ENCODE measurements at places on chromosomes 2 and 18.

- DNase-seq = no peak
These were observed 139.8 kb downstream of the GPD2 start for GRCh38 chr2:156576005-156576404.

- DNase-seq = no peak
These were observed 46.3 kb downstream of the COPS8 start for GRCh38 chr2:237131749-237132533.

DNA sequence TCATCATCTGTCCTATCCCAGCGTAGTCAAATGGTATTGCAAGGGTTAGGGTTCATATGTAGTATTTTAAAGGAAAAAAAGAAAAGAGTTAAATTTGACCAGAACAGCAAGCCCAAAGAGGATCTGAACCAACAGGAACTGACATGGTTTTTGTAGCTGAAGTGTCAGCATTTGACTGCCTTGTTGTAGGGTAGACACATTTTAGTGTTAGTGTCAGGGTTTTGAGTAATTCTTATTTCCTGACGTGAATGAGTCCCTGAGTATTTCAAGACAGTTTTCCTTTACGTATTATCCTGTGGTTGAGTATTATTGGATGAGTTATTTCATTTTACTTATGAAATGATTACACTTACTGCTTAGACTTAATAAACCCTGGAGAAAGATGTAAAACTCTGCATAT, 173.3 kb upstream of the ZEB2 start:
- DNase-seq = no peak

DNA sequence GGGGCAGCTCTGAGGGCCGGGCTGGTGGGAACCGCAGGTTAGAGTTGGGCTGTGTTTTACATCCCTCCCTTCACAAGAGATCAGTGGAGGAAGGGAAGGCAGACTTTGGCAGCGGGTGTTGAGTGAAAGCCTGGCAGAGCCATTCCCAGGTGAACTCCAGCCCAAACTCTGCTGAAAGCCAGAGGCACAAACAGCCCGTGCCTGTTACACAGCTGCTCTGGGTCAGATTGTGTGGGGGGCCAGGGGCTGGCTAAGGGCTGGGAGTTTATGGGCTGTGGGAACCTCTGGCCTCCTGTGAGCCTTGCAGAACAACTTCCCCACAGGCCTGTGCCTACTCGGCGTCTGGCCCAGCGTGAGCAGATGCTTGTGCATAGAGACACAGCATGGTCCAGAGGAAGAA, 286.8 kb downstream of the CLIP4 start:
- no peak for DNase-seq

DNA sequence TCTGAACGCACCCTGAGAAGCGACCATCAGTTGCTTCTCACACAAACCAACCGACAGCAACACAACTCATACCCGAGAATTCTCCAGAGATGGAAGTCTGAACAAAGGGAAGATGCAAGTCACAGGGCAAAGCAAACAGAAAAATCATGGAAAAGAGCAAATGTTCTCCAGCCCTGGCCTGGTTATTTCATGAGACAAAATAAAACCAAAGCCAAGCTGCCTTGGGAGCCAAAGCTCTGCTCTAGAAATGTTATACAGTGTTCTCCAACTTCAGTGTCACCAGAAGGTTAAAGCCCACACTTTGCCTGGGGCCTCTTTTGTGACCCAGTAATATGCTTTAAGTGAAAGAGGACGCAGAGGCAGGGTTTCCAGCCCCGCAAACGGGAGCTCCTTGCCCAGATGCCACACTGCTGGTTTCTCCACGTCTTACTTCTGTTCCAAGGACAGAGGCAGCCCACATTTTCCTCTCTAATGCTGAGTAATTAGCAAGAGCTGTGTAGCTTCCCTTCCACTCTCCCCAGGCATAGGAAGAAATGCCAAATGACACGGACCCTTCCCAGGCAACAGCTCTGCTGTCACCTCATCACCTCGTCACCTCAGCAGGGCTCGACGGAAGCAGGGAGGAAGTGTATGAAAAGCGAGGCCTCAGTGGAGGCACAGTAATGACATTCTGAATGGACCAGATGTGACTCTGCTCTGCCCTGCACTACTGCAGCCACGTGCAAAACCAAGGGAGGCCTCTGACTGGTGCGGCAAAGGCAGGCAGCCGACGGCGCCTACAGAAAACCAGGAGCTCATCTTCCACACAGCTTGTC, 64.7 kb downstream of the FBXO15 start:
- no peak for DNase-seq

- DNase-seq = no peak
These were observed 73.6 kb downstream of the LPIN2 start for GRCh38 chr18:2939317-2939716.

GRCh38 chr2:37357530-37357929, 13.1 kb downstream of the QPCT start:
- DNase-seq = no peak

DNA sequence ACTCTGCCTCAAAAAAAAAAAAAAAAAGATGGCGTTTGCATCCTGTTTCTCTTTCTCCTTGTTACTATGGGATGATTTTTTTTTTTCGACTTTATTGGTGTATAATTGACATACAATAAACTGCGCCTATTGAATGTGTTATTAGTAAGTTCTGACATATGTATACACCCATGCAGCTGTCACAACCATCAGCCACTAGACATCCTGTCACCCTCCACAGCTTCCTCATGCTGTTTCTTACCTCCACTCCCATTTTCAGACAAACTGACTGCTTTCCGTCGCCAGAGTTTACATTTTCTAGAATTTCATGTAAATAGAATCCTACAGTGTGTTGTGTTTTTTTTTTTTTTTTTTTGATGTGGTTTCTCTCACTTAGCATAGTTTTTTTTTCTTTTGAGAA, 27.9 kb downstream of the RRM2 start:
- DNase-seq = no peak
